ENCODE measurements at places on chromosomes 6 and 20.

- DNase-seq: no peak
These were observed 158.8 kb downstream of the CDH26 start for GRCh38 chr20:60117065-60117464.

- no peak for DNase-seq
These were observed 62.3 kb downstream of the TRAM2 start for GRCh38 chr6:52514514-52514913.

DNA sequence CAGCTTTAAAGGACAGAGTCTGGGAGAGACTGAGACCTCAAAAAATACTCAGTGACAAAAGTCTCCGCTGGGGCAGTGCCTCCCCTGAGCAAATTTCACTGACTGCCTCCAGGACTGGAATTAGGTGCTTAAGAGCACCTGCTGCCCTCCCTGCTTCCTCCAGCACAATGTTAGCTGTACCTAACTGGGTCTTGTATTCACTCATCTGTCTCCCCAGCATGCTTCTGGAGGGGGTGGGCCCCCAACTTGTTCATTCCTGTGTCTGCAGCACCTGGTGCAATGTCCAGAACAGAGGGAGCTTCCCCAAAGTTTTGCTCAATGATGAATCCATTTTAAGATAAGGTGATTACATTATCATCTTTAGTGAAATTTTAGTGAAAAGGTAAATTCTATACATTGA, 650.7 kb downstream of the KIF16B start:
- DNase-seq: no peak

GRCh38 chr6:148761527-148762011, 14.7 kb downstream of the UST start:
- DNase-seq: no peak

DNA sequence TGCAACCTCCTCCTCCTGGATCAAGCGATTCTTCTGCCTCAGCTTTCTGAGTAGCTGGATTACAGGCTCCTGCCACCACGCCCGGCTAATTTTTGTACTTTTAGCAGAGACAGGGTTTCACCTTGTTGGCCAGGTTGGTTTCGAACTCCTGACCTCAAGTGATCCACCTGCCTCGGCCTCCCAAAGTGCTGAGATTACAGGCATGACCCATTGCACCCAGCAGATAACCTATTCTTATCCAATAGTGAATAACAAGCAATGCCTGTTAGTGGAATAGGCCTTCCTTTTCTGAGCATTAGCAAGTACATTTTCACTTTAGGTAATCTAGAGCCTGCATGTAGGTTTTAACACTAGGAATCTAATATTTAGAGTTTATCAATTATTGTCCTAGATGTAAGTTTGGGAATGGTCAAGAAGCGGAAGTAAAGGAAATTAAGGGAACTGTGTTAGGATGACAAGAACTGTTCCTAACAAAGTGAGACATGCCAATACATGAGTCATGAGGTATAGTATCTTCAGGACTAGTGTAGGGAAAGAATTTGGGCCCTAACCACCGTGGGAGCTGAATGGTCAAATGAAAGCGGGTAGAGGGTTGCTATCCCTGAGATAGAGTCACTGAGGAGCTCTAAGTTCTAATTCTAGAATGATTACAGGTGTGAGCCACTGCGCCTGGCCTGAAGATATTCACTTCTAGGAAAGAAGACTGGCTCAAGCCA, 15.0 kb downstream of the BLTP3A start:
- no peak for DNase-seq

- no peak for DNase-seq
These were observed 511.4 kb downstream of the DHX35 start for GRCh38 chr20:39473536-39473935.

Data from NCI-H2081 (cell line).